ENCODE measurements at places on chromosomes 12 and 14. TPM values are rescaled to one million over a fixed set of nuclear protein-coding genes. Genes with fewer than 3 reads are reported as not detected.

The TSPAN8 gene
- not detected for total RNA-seq

The CTSG gene
- total RNA-seq, result not detected

The OVCH1 gene
- not detected for total RNA-seq

The CLMN gene
- total RNA-seq, result 5.4 TPM

The TMEM63C gene
- total RNA-seq, result 0.77 TPM

All from A549 treated with DMSO at 1 μM for 4 hours (cell line).